OCI-LY7 (cell line): ENCODE measurements at places on chromosomes 5 and 9. TPM values are rescaled to one million over a fixed set of nuclear protein-coding genes. Genes with fewer than 3 reads are reported as not detected.

ADAMTSL1 gene
- total RNA-seq: not detected in 2 replicates

DNAI1 gene
- 0.55 and 0.97 TPM in 2 replicates for total RNA-seq

SV2C gene
- total RNA-seq: not detected in 2 replicates

DNA sequence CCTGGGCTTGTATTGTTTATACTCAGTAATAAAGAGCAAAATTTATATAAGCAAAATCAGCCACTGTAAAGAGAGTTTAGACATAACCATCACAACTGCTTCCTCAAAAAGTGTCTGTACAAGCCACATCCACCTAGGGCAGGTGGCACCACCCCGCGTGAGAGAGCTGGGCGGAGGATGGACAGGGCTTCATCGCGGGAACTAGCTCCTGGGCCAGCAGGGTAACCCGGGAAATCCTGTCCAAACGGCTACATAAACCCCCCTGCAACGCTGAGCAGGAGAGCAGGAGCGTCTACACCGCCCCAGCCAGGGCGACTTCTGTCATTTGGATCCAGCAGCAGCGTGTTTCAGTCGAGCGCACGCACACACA is 1.3 kb downstream of the SLC6A3 start:
- no peak for DNase-seq

- no peak for DNase-seq
Measured at GRCh38 chr5:102975045-102975444, 144.9 kb downstream of the GIN1 start.

DNA sequence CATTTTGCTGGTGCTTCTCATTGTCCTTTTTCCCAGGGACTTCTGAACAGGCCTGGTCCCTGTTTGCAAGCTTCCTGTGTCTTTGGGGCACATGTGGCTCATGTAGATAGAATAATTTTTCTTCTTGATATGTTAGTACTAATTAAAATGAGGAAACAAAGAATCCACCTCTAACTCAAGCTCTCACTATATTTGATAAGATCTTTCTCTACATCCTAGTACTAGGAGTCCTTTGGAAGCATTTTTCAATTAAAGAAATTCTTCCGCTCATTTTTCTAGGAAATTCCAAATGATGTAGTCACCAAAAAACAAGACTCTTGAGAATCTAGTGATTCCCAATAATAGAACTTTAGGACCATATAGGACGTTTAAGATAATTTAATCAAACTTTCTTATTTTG is 165.3 kb downstream of the SEC61B start:
- DNase-seq: no peak

RANBP3L gene
- not detected in 2 replicates for total RNA-seq

DNA sequence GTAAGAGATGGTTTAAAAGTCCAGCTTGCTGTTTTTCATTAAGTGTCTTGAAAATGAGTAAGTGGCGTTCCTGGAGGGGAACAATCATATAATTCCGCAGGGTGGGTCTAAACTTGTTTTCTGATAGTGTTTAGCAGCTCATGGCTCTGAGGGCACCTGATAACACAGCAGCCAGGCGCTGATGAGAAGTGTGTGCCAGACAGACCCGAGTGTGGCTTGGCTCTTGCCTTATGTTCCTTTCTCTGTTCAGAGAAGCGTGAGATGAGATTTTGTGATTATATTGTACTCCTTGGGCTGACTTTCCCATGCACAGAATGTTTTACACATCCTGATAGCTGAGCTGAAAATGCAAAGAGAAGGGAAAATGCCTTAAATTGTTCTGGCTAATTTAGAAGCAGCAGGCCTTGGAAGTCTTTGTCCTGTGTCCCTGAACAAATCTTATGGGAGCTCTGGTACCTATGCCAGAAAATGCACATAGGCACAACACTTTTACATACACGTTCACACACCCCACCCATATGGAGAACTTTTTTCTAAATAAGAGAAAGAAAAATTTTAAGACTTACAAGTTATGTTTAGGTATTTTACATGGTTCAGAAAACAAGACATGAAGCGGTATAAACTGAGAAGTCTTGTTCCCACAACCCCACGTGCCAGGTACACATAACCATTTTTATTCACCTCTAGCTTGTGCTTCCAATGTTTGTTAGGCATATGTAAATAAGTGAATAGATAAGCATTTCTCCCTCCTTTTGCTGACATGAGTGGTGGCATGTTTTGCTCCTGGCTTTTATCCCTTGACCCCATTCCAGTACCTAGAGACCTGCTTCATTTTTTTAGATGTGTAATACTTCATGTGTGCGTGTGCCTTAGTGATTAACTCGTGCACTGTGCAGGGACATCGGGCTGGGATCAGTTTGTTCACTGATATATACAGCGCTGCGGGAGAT is 152.2 kb upstream of the OTULINL start:
- no peak for DNase-seq

DNA sequence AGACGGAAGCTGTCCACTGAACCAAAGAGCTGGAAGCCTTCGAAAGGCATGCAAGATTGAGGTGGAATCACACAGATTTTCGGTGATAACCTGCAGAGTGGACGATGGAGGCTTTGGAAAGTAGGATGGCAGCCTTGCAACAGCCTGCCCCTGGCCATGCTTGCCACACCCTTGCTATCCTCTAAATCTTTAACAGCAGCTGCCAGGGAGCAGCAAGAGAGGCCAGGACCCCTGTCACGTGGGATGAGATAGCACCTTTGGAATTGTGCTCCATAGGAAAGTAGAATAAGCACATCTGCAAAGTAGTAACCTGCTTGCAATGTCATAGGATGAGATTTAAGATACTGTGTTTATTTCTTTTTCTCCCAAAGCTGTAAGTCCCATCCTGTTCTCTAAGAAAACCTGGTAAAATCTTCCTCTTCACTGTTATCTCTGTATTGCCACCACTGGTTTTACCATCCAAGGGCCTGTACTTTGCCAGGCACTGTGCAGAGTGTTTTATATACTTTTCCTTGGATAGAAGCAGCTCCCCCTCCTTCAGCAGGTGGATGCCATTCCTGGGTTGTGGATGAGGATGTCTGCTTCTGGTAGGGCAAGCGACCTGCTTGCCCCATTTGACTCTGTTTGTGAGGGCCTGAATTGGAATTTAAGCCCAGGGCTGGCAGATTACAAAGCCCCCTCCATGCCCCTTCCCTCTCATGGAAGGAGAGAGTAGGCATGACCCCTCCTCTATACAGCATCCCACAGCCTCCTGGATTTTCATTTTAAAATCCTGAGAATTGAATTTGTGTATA is 10.1 kb downstream of the TRIO start:
- DNase-seq: no peak

DNA sequence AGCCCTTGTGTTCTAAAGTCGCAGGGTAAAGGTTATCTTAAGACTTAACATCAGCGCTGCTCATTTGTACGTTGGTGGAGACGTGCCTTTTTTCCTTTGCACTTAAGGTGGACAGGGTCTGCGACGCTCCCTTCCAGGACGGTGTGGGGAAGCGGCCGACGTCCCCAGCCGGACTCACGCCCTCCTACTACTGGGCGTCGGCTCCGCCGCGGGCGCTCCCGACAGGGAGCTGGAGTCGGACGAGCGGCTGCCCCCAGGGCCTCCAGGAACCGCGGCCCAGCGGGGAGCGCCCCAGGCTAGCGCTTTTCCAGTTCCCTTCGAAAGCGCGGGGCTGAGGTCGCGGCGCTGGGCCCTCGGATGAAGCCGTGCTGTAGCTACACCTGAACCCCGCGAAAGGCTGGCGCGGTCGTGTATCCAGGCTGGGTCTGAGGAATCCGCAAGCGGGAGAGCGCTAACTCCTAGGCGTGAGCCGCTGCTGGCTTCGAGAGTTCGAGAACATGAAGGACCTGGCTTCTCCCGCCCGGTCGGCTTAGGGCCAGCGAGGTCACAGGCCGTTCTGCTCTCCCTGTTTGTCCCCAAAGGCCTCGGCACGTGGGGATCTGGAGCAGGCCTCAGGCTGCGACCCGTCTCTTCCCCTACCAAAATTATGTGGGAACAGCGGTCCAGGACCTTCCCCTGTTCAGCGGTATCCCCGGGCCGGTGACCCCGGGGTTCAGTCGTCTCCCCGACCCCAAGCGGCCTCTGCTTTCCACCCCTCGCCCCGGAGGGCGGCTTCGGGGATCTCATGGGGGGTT is 3.8 kb upstream of the DMRT3 start:
- DNase-seq: no peak

- DNase-seq: no peak
Measured at GRCh38 chr9:72315089-72315509, 49.9 kb downstream of the ZFAND5 start.

TUSC1 gene
- not detected in 2 replicates for total RNA-seq

- DNase-seq: no peak
Measured at GRCh38 chr5:37355161-37355560, 15.7 kb downstream of the NUP155 start.

- no peak for DNase-seq
Measured at GRCh38 chr5:77117161-77117560, 30.1 kb upstream of the ZBED3 start.

RXFP3 gene
- total RNA-seq: not detected in 2 replicates

SPRY4 gene
- not detected in 2 replicates for total RNA-seq

- DNase-seq: peak; percentile 48
Measured at GRCh38 chr9:126411225-126411947, 84.8 kb downstream of the MVB12B start.

- no peak for DNase-seq
Measured at GRCh38 chr5:169098331-169099121, 202.4 kb downstream of the SLIT3 start.

GRCh38 chr5:98428806-98429205 is 344.7 kb upstream of the RGMB start:
- no peak for DNase-seq

TAF11L11 gene
- total RNA-seq: not detected in 2 replicates

GRCh38 chr5:32115985-32116384 is 58.1 kb downstream of the GOLPH3 start:
- DNase-seq: no peak

GRCh38 chr5:72937517-72938061 is 18.3 kb upstream of the FCHO2 start:
- no peak for DNase-seq

- peak; percentile 80 for DNase-seq
Measured at GRCh38 chr9:27572918-27573633, at the start of gene C9orf72. C9orf72 (minus strand) TSS chr9:27573481; CDS start chr9:27567120, 6,361 bp downstream.

GRCh38 chr5:163565931-163566608 is 60.7 kb downstream of the MAT2B start:
- no peak for DNase-seq

- no peak for DNase-seq
Measured at GRCh38 chr5:139795074-139796001, at the start of gene PSD2. PSD2 (plus strand) TSS chr5:139795808; CDS start chr5:139809441, 13,633 bp downstream.

MRPS2 gene
- total RNA-seq: 50.3 and 55.7 TPM in 2 replicates

DNA sequence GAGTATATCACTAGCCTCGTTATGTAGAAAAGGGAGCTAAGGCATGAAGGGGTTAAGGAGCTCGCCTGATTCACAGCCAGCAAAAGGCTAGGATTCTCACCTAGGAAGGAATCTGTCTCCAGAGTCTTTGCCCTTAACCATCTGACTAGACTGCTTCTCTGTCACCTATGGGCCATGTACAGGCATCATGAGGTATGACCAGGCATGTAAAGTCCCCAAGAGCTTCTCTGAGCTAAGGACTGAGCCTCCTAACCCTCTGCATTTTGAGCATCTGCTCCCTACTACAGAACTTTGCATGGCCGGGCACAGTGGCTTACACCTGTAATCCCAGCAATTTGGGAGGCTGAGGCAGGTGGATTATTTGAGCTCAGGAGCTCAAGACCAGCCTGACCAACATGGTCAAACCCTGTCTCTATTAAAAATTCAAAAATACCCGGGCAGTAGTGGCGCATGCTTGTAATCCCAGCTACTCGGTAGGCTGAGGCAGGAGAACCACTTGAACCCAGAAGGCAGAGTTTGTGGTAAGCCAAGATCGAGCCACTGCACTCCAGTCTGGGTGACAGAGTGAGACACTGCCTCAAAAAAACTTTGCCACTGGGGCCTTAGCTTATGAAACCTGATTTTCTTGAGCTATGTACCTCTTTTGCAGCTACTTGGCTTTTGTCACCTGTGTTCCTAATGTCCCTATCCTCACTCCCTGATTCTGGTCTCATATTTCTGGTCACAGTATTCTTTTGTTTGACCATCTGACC is 33.2 kb upstream of the IL7R start:
- DNase-seq: no peak

GRCh38 chr5:168948746-168949145 is 352.2 kb downstream of the SLIT3 start:
- DNase-seq: no peak

- no peak for DNase-seq
Measured at GRCh38 chr5:135452321-135453030, at the start of gene TIFAB. TIFAB (minus strand) TSS chr5:135452351; CDS start chr5:135449939, 2,412 bp downstream.

DNA sequence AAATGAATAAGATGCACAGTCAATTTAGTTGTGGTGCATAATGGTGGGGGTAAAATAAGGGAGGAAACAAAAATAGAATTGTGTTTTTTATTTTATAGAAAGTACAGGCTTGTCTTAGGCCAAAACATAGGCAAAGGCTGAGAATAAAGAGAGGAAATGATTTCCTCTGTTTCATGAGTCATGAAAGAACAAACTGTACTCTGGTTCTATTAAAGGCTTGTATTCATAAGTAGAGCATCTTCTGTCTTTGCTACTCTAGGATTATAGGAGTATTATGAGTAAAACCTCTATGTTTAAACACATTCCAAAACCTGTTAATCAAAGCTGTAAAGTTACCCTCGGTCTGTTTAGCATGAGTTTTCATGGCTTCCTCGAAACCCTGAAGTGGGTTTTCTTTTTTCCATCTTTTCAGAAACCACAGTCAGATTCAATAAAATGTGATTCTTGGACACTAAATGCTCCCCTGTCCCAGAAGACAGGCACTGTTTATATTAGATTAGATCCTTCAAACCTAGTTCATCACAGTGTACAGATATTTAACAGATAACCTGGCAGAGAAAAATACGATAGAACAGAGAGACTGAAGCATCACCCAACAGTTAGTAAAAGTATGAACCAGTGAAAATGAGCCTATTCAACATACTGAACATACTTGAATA is 473.9 kb upstream of the CYLC2 start:
- no peak for DNase-seq

WDR31 gene
- total RNA-seq: 1.2 and 1.4 TPM in 2 replicates

GARIN3 gene
- total RNA-seq: not detected in 2 replicates

DNA sequence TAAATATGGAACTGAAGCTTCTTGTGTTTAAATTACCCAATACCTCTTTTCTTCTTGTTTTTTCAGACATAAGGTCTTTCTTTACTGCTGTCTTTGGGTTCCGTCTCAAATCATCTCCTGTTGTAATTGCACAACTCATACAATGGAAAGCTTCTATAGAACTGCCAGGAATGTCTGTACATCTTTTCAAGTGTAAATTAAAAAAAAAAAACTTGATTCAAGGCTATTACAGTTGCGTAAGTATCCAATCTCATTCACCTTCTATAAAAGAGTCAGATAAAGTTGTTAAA is 243.5 kb downstream of the ICE1 start:
- no peak for DNase-seq
